ENCODE measurements at places on chromosomes 1 and 21.

GRCh38 chr1:166063701-166064100 lies 103.1 kb downstream of the FAM78B start:
- no peak for DNase-seq

DNA sequence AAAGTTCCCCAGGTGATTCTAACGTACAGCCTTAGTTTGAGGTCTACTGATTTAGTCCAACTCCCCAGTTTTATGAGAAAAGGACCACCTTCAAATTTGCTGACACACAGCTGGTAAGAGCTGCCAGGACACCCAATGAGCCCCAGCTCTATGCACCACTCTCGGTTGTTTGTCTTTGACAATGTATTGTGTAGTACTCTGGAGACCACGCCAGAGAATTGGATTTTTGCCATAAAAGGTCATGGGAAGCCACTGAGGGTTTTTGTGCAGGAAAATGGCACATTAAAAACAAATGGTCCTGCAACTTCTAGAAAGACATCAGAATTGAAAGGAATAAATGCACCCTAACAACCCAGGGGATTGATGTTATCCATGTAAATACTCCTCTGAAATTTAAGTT lies 7.1 kb upstream of the IER5 start:
- DNase-seq: no peak

GRCh38 chr1:203378556-203379245 lies 27.8 kb upstream of the FMOD start:
- no peak for DNase-seq

GRCh38 chr1:154772056-154772455 lies 98.0 kb downstream of the KCNN3 start:
- no peak for DNase-seq

DNA sequence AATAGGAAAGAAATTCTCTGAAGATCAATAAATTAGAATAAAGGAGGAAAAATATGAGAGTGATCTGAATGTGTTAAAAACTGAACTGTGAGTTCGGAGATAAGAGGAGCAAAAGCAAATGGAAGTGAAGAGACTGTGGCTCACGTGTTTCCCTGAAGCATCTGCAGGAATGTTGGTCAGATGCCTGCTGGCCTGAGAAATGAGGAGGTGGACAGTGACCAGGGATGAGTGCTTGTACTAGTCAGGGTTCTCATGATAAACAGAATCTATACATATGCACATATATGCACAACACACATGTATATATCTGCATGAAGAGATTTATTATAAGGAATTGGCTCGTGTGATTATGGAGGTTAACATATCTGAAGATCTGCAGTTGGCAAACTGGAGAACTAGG lies 103.4 kb upstream of the TIAM1 start:
- DNase-seq: peak; percentile 39

- no peak for DNase-seq
These were observed 269.4 kb downstream of the BACH1 start for GRCh38 chr21:29568020-29568697.

- DNase-seq: no peak
These were observed 86.0 kb downstream of the FOXD2 start for GRCh38 chr1:47523835-47524215.

DNA sequence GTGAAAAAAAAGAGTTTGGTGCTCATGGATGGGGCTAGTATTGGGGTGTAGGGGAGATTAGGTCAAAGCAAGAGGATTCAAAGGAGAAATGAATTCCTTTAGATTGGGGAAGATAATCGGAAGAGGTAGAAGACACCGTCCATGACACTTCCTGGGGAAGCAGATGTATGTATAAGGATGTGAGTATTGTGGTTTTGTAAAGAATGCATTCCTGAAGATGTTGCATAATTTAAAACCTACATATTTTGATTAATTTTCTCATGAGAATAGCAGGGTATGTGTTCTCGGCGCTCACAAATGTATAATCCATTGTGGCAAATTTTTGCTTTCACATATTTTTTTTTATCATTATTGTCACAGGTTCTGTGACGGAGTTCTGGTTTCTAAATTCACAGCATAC lies 5.5 kb upstream of the LGALS8 start:
- DNase-seq: no peak

DNA sequence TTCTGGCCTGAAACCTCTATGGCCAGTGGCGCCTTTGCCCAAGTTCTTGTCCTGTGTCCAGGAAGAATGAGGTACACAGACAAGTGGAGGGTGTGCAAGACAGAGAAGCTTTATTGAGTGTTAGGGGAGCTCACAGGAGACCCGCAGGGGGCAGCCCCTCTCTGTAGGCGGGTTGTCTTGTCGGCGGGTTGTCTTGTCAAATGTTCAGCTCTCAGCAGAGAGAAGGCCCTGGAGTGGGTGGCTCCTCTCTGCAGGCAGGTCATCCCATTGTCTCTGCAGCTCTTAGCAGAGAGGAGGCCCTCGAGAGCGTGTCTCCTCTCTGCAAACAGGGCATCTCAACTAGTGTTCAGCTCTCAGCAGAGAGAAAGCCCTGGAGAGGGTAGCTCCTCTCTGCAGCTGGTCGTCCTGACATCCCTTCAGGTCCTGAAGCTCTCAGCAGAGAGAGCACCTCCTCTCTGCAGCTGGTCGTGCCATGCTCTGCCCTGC lies 11.0 kb downstream of the COL6A2 start:
- no peak for DNase-seq

GRCh38 chr21:25501462-25501861 lies 105.8 kb downstream of the MRPL39 start:
- DNase-seq: no peak

DNA sequence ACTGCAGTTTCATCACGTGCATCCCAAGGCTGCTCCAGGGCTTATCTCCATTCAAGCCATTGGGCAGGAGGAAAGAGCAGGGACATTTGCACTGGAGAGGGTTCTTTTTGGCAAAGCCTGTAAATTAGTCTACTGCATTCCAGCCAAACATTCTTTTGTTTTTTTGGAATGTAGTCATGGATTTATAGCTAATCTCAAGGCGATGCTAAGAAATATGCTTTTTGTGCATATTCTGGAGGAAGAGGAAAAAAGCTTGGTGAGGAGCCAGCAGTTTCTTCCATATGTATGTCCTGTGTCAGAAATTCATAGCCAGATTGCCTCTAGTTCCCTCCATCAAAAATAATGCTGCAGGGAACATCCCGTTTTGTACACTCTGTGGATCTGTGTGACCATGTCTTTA lies 221.4 kb downstream of the BACH1 start:
- no peak for DNase-seq
